Endothelial cell of umbilical vein (primary cell): ENCODE measurements at places on chromosomes 11 and 22. TPM values are rescaled to one million over a fixed set of nuclear protein-coding genes. Genes with fewer than 3 reads are reported as not detected.

Gene MS4A12
- not detected in 2 replicates for polyA plus RNA-seq

Gene APOBEC3B
- 16.5 and 19.9 TPM in 2 replicates for polyA plus RNA-seq

Gene SULT4A1
- polyA plus RNA-seq = 0.48 and 0.49 TPM in 2 replicates

Gene SYT7
- polyA plus RNA-seq = 0.08 and 0.13 TPM in 2 replicates

Gene CBLIF
- not detected in 2 replicates for polyA plus RNA-seq

Gene MGAT3
- not detected in 2 replicates for polyA plus RNA-seq

Gene SFI1
- polyA plus RNA-seq = 12.5 and 14.2 TPM in 2 replicates

Gene OR51E2
- polyA plus RNA-seq = not detected in 2 replicates

Gene DAGLA
- 2.5 and 2.9 TPM in 2 replicates for polyA plus RNA-seq

Gene JOSD1
- 57.2 and 61.7 TPM in 2 replicates for polyA plus RNA-seq

DNA sequence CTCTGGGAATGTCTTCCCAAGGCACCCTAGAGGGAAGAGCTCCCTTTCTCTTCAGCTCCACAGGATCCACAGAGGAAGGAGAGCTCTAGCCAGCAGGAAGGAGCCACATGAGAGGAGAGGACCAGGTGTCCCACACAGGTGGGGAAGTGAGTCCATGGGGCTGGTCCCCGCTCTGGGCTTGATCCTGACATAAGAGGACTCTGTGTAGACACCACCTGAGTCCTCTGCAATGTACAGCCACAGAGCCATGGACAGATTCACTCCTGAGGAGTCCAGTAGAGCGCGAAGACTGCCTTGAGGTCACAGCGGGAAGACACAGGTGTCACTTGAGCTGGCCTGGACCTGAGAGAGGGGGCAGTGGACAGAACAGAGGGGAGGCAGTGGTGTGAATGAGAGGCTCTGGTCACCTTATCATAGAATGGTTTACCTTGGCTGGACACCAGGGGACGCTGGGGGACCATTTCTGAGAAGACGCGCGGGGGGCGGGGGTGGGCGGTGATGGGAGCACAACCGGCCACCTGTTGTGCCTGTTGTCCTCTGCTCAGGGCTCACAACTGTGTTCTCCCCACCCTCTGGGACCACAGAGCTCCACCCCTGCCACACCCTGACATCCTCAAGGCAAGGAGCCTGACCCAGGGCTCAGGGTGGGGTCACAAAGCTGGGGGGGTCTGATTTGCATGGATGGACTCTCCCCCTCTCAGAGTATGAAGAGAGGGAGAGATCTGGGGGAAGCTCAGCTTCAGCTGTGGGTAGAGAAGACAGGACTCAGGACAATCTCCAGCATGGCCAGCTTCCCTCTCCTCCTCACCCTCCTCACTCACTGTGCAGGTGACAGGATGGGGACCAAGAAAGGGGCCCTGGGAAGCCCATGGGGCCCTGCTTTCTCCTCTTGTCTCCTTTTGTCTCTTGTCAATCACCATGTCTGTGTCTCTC lies 128.2 kb downstream of the ZNF280B start:
- H3K4me1 ChIP-seq = no peaks in the 10 kb centered on the region
- DNase-seq = no peak
- H3K27me3 ChIP-seq = peaks cover 10% of the 10 kb centered on the region
- no peaks in the 10 kb centered on the region for H3K36me3 ChIP-seq
- no peak overlapping the region for H3K4me3 ChIP-seq

- no peak within 1 kb of the TSS for H3K27ac ChIP-seq
- no peak within 1 kb of the TSS for H3K4me3 ChIP-seq
- no peak for DNase-seq
- H3K4me1 ChIP-seq = no peaks in the 10 kb centered on the region
- H3K27me3 ChIP-seq = peaks cover 37% of the 10 kb centered on the region
Observed at GRCh38 chr11:2270322-2271076, at the start of gene ASCL2. ASCL2 (minus strand) TSS chr11:2270588; CDS start chr11:2270332, 256 bp downstream.

DNA sequence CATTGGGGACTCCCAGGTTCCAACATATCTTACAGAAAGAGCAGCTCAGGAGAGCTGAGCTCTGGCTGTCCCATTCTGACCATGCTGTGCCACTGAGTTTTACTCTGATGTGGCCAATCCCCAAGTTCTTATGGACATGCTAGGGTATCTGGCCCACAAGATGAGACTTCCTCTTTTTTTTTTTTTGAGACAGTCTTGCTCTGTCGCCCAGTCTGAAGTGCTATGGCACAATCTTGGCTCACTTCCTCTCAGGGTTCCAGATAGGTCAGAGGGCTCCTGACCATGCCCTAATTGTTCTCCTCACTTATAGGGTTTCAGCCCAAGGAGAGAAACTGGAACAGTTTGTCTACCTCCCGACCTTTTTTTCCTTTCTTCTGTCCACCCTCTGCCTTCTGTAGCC lies 152.3 kb upstream of the CCDC90B start:
- no peak overlapping the region for H3K4me3 ChIP-seq
- no peak for DNase-seq
- no peaks in the 10 kb centered on the region for H3K4me1 ChIP-seq

DNA sequence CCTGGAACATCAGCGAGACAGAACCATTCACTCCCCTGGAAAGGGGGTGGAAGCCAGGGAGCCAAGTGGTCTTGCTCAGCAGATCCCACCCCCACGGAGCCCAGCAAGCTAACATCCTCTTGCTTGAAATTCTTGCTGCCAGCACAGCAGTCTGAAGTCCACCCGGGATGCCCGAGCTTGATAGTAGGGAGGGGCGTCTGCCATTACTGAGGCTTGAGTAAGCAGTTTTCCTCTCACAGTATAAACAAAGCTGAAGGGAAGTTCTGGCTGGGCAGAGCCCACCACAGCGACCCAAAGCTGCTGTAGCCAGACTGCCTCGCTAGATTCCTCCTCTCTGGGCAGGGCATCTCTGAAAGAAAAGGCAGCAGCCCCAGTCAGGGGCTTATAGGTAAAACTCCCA lies 764.8 kb upstream of the LUZP2 start:
- H3K36me3 ChIP-seq = no peaks in the 10 kb centered on the region
- no peak overlapping the region for H3K27ac ChIP-seq
- H3K27me3 ChIP-seq = no peaks in the 10 kb centered on the region
- no peak for DNase-seq
- no peak overlapping the region for H3K4me3 ChIP-seq
- no peaks in the 10 kb centered on the region for H3K4me1 ChIP-seq

- H3K27me3 ChIP-seq = no peaks in the 10 kb centered on the region
- H3K4me1 ChIP-seq = no peaks in the 10 kb centered on the region
- no peak overlapping the region for H3K27ac ChIP-seq
- DNase-seq = no peak
- no peak overlapping the region for H3K4me3 ChIP-seq
- H3K36me3 ChIP-seq = no peaks in the 10 kb centered on the region
Observed at GRCh38 chr11:34940026-34940677, 23.7 kb downstream of the PDHX start.

- H3K27me3 ChIP-seq = no peaks in the 10 kb centered on the region
- no peaks in the 10 kb centered on the region for H3K36me3 ChIP-seq
- H3K27ac ChIP-seq = no peak overlapping the region
- DNase-seq = no peak
- H3K4me3 ChIP-seq = no peak overlapping the region
Observed at GRCh38 chr22:48824712-48825651, 1002.7 kb downstream of the BRD1 start.

- no peaks in the 10 kb centered on the region for H3K4me1 ChIP-seq
- no peak overlapping the region for H3K27ac ChIP-seq
- no peak overlapping the region for H3K4me3 ChIP-seq
- H3K27me3 ChIP-seq = no peaks in the 10 kb centered on the region
Observed at GRCh38 chr11:115974703-115975102, 470.5 kb upstream of the CADM1 start.

- no peaks in the 10 kb centered on the region for H3K36me3 ChIP-seq
- peak; percentile 91 for DNase-seq
- H3K27ac ChIP-seq = no peak overlapping the region
- no peak overlapping the region for H3K4me3 ChIP-seq
Observed at GRCh38 chr22:19643448-19644313, 70.6 kb upstream of the SEPTIN5 start.

GRCh38 chr22:50138988-50139387 lies 31.5 kb upstream of the PANX2 start:
- H3K27ac ChIP-seq = no peak overlapping the region
- no peak for DNase-seq
- no peaks in the 10 kb centered on the region for H3K27me3 ChIP-seq

DNA sequence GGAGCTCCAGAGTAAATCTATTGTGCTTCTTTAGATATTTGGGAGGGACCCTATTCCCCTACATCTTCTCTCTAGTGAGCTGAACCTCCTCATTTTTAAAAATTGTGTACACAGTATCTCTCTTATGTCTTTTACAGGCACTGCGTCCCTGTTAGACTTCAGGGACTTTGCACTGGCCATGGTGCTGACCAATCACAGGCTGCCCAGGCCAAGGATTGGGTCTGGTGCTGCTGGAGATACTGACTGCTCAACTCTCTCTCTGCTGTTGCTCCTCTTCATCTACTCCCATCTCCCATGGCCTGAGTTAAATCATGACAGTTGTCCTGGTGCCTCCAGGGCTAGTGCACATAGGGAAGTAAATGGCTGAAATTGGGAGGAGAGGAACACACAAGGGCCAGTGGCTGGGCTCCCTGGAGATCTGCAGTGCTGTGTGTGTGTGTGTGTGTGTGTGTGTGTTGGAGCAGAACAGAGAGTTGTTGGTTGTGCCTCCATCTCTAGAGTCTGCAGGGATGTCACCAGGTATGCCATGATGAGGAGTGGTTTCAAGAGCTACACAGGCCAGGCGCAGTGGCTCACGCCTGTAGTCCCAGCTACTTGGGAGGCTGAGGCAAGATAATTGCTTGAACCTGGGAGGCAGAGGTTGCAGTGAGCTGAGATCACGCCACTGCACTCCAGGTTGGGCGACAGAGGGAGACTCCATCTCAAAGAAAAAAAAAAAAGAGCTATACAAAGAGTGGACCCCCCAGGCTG lies 155.3 kb downstream of the ST3GAL4 start:
- H3K4me1 ChIP-seq = no peaks in the 10 kb centered on the region
- no peak overlapping the region for H3K27ac ChIP-seq
- H3K4me3 ChIP-seq = no peak overlapping the region
- H3K36me3 ChIP-seq = no peaks in the 10 kb centered on the region

DNA sequence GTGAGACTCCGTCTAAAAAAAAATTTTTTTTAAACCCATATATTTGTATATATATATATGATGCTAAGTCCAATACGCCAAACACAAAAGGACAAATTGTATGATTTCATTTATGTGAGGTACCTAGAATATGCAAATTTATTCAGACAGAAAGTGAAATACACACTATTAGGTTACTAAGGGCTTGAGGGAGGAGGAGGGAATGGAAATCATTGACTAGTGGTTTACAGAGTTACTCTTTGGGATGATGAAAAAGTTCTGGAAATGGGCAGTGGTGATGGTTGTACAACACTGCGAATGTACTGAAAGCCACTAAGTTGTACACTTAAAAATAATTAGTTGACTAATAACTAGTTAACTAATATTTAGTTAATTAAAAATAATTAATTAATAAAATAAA lies 36.2 kb upstream of the FGF3 start:
- H3K4me3 ChIP-seq = no peak overlapping the region
- DNase-seq = no peak
- H3K27me3 ChIP-seq = peaks cover 14% of the 10 kb centered on the region
- no peaks in the 10 kb centered on the region for H3K4me1 ChIP-seq

- H3K4me1 ChIP-seq = peaks cover 4% of the 10 kb centered on the region
- DNase-seq = peak; percentile 48
- no peak overlapping the region for H3K27ac ChIP-seq
Observed at GRCh38 chr11:64060861-64061444, 25.2 kb downstream of the FLRT1 start.

DNA sequence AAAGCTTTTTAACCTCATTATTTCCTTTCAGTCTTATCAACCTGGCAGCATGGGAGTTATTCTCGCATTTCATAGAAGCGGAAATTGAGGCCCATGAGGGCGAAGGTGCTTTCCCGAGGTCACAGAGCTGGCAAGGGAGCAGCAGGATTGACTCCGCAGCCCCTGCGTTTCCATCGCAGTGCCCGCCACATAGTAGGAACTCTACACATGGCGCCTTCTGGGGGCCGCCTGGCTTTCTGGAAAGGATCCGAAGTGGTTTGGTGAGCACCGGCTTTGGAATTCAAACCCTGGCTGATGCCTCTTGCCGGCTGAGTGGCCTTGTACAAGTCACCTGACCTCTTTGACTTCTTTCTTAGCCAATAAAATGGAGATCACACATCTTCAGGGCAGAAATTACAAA lies 93.4 kb downstream of the CEP164 start:
- H3K27me3 ChIP-seq = no peaks in the 10 kb centered on the region
- H3K27ac ChIP-seq = no peak overlapping the region
- H3K4me3 ChIP-seq = no peak overlapping the region
- no peaks in the 10 kb centered on the region for H3K4me1 ChIP-seq

DNA sequence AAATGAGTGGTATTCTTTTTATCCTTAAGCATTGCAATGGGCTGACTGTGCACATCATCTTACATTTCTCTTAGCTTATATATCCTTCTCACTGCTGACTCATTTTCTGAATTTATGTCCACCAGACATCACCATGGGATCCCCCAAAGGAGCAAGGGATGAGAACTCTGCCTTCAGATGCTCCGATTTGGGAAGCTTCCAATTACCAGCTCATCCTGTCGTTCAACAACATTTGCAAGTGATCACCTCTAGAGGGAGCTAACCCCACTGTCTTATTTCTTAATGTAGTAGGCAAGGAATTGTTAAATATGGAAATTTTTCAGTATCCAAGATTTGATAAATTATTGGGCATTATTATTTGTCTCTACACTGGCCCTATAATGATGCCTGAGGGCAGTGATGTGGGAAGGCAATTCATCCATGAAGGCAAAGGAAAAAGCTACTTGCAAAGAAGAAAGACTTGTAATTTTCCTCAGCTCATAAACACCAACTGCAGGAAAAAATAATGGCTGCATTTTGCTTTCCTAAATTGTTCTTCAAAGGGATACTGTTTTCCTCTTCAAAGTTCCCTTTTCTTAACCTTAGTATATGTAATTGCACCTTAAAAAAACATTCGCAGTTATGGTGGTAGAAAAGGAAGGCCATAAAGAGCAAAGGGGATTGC lies 102.4 kb upstream of the FSHB start:
- DNase-seq = peak; percentile 31
- H3K27me3 ChIP-seq = no peaks in the 10 kb centered on the region
- no peak overlapping the region for H3K4me3 ChIP-seq
- no peaks in the 10 kb centered on the region for H3K36me3 ChIP-seq
- no peak overlapping the region for H3K27ac ChIP-seq
- no peaks in the 10 kb centered on the region for H3K4me1 ChIP-seq

DNA sequence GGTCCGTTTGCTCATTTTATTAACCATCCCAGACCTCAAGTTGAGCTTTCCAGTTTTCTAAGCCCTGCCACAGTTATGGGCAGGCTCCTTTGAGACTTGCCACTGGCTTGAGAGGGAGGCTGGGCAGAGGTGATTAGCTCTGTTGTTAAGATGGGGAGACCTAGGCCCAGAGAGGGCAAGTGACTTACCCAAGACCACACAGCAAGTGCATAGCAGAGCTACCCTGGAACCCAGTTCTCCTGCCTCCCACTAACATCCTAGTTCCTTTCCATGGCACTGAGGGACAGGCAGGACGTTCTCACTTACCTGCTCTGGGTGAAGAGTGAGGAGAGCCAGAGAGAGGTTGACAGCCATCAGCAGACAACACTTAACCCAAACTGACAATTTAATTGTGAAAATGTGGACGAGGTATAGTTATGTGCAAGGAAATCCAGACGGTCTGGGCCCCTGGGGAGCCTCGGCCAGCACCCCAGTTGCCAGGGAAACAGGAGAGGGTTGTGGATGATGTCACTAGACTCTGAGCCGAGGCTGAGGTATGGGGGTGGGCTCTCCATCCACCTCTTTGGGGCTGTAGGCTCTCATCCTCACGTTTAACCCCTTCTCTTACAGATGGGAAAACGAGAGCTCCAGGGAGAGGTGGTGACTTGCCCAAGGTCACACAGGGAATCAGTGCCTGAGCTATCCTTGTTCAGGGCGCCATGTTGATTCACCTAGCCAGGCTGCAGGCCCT lies 12.3 kb upstream of the WNT11 start:
- no peaks in the 10 kb centered on the region for H3K36me3 ChIP-seq
- no peaks in the 10 kb centered on the region for H3K4me1 ChIP-seq
- no peak overlapping the region for H3K4me3 ChIP-seq
- peaks cover 13% of the 10 kb centered on the region for H3K27me3 ChIP-seq
